Dermis blood vessel endothelial cell (primary cell): ENCODE measurements at places on chromosomes 6 and 20. TPM values are rescaled to one million over a fixed set of nuclear protein-coding genes. Genes with fewer than 3 reads are reported as not detected.

The STMND1 gene
- total RNA-seq, result not detected in 2 replicates

The NR2E1 gene
- not detected in 2 replicates for total RNA-seq

The EMILIN3 gene
- total RNA-seq, result under 0.01 and 0.09 TPM in 2 replicates

The PLAGL1 gene
- total RNA-seq, result 6.5 and 14.2 TPM in 2 replicates

The WFDC10B gene
- total RNA-seq, result not detected in 2 replicates

The NTSR1 gene
- 0.05 TPM in 1 of 2 replicates, not detected in the other for total RNA-seq

The KHDRBS2 gene
- not detected in 2 replicates for total RNA-seq

The OPRL1 gene
- 3.2 and 5.4 TPM in 2 replicates for total RNA-seq

The PKHD1 gene
- total RNA-seq, result 0.09 and 0.17 TPM in 2 replicates

The ECI2 gene
- total RNA-seq, result 80.7 and 92.1 TPM in 2 replicates

The RCAN2 gene
- 0.19 and 0.34 TPM in 2 replicates for total RNA-seq

The MUC21 gene
- total RNA-seq, result not detected in 2 replicates

The RIMS4 gene
- not detected in 2 replicates for total RNA-seq

The RBM24 gene
- total RNA-seq, result 2.9 and 3.4 TPM in 2 replicates

The HLA-DQB1 gene
- total RNA-seq, result not detected in 2 replicates

The ACTL10 gene
- 1.9 and 2.2 TPM in 2 replicates for total RNA-seq

The ZBTB24 gene
- total RNA-seq, result 6.9 and 7.5 TPM in 2 replicates

The CCM2L gene
- total RNA-seq, result 31.1 and 35.5 TPM in 2 replicates

The YIPF3 gene
- 135 and 149 TPM in 2 replicates for total RNA-seq

The MCCD1 gene
- not detected in 2 replicates for total RNA-seq

The WFDC5 gene
- not detected in 2 replicates for total RNA-seq

The C6orf132 gene
- under 0.01 TPM in 1 of 2 replicates, not detected in the other for total RNA-seq

The RGS17 gene
- total RNA-seq, result 3.3 and 3.9 TPM in 2 replicates

The LRFN2 gene
- not detected in 2 replicates for total RNA-seq

The SNTA1 gene
- 7.2 and 8.8 TPM in 2 replicates for total RNA-seq

The PPIL6 gene
- total RNA-seq, result 0.34 and 0.65 TPM in 2 replicates

The JAG1 gene
- total RNA-seq, result 124 and 203 TPM in 2 replicates

The HDDC2 gene
- total RNA-seq, result 10.7 and 13.8 TPM in 2 replicates

The L3MBTL3 gene
- total RNA-seq, result 34.7 and 54.7 TPM in 2 replicates

The GGTLC1 gene
- not detected in 2 replicates for total RNA-seq

The NXT1 gene
- 24.8 and 36.2 TPM in 2 replicates for total RNA-seq

The HIVEP1 gene
- total RNA-seq, result 19.1 and 19.6 TPM in 2 replicates

The DDX43 gene
- total RNA-seq, result 1.4 and 1.7 TPM in 2 replicates

The COL10A1 gene
- not detected in 2 replicates for total RNA-seq

The MOG gene
- total RNA-seq, result not detected in 2 replicates

The TUBB1 gene
- not detected in 2 replicates for total RNA-seq
